MG63 (cell line): ENCODE measurements at places on chromosomes 7 and 10. TPM values are rescaled to one million over a fixed set of nuclear protein-coding genes. Genes with fewer than 3 reads are reported as not detected.

GRCh38 chr10:75971402-75972211 lies 540.2 kb downstream of the LRMDA start:
- no peak for DNase-seq

- DNase-seq: no peak
Measured at GRCh38 chr10:48762064-48763042, 77.7 kb downstream of the WDFY4 start.

GRCh38 chr10:51246156-51246555 lies 171.9 kb downstream of the PRKG1 start:
- DNase-seq: no peak

DNA sequence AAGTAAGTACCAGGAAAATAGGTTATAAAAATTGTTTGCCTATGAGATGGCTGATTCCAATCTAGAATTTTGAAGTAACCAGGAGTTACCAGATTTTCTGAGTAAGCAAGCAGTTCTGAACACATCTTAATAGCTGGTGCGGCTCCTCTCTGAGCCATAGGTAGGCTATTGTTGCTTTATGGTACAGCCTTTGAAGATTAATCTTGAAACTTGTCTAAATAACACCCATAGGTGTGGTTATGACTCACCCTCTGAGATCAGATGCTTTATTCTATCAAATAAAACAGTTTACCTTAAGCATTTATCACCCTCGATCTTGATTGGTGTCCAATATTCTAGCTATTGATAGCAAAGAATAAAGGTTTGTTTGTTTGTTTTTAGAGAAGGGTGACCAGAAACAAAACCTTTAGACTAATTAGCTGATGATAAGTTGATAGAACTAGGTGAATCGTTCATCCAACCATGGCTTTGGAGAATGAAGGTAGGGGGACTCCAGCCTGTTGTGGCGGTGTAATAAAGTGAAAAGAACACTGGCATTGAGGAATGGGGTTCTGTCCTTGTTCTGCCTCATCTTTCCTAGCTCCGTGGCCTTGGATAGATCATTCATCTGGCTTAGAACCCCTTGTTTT lies 72.2 kb downstream of the VTI1A start:
- DNase-seq: no peak

DNA sequence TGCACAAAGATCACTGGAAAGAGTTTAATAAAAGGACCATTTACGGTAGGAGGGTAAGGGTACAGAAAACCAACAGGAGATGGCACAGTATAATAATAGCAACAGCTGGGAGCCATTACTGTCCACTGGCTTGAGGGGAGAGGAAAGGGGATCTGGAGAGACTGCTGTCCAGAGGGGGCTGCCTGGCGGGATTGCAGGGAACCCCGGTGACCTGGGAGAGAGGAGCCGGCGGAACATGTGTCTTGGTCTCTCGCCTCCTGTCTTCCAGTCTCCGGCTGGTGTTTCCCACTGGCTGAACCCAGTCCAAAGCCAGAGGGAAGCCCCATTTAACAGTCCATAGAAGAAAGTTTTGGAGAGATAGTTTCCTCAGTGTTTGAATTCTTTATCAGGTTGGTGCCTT lies 57.5 kb upstream of the PODXL start:
- no peak for DNase-seq

GRCh38 chr10:124469956-124470484 lies 8.4 kb downstream of the LHPP start:
- no peak for DNase-seq

AKR1C1 gene
- total RNA-seq: 5.2 and 74.0 TPM in 2 replicates

FGL2 gene
- not detected in 2 replicates for total RNA-seq
